ENCODE measurements at places on chromosomes 16 and 17. TPM values are rescaled to one million over a fixed set of nuclear protein-coding genes. Genes with fewer than 3 reads are reported as not detected.
A peak's percentile ranks its signal among the peaks of the same experiment; 100 is the strongest.

DNA sequence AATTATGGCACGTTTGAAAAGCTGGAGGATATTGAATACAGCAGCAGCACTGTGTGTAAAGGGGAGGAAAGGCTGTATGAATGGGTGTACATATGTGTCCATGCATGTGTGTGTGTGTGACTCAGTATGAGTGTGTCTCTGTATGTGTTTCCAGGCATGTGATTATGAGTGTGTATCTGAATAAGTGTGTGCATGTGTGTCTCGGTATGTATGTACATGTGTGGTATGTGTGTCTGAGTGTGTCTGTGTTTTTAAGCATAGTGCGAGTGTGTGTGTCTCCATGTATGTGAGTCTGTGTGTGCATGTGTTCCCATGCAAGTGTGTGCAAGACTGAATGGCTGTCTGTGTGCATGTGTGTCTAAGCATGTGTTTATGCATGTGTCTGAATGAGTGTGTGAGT is 259.1 kb upstream of the XYLT1 start:
- no peak overlapping the region for H3K4me3 ChIP-seq
- H3K4me1 ChIP-seq = no peaks in the 10 kb centered on the region
- H3K36me3 ChIP-seq = no peaks in the 10 kb centered on the region
- H3K27ac ChIP-seq = no peak overlapping the region
- DNase-seq = no peak
- no peaks in the 10 kb centered on the region for H3K27me3 ChIP-seq

GRCh38 chr16:75931043-75931442 is 204.8 kb upstream of the CPHXL start:
- no peak overlapping the region for H3K4me3 ChIP-seq
- no peaks in the 10 kb centered on the region for H3K27me3 ChIP-seq
- no peak overlapping the region for H3K27ac ChIP-seq
- no peaks in the 10 kb centered on the region for H3K36me3 ChIP-seq

- no peak overlapping the region for H3K4me3 ChIP-seq
- peaks cover 52% of the 10 kb centered on the region for H3K4me1 ChIP-seq
- no peaks in the 10 kb centered on the region for H3K27me3 ChIP-seq
- DNase-seq = no peak
- H3K27ac ChIP-seq = no peak overlapping the region
Measured at GRCh38 chr16:66254751-66255150, 111.7 kb upstream of the CDH5 start.

- no peaks in the 10 kb centered on the region for H3K27me3 ChIP-seq
- no peaks in the 10 kb centered on the region for H3K36me3 ChIP-seq
- no peak overlapping the region for H3K4me3 ChIP-seq
- no peaks in the 10 kb centered on the region for H3K4me1 ChIP-seq
- H3K27ac ChIP-seq = no peak overlapping the region
- no peak for DNase-seq
Measured at GRCh38 chr16:80620736-80621605, 80.2 kb downstream of the DYNLRB2 start.

DNA sequence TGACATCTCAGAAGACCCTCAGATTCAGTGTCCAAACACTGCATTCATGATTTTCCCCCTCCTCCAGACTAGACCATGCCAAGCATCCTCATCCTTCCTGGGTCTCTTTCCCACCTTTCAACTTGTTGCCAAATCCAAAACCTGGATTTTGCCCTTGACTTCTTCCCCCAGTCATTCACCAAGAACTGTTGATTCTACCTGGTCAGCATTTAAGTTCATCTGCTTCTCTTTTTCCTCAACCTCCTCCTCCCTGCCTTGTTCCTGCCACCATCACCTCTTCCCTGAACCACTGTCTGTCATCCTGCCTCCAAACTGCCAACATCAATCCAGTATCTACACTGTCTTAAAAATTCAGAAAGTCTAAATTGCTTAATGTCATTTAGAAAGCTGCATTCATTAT is 20.9 kb downstream of the CHST4 start:
- H3K4me1 ChIP-seq = no peaks in the 10 kb centered on the region
- no peaks in the 10 kb centered on the region for H3K36me3 ChIP-seq
- DNase-seq = no peak
- no peak overlapping the region for H3K4me3 ChIP-seq
- H3K27ac ChIP-seq = no peak overlapping the region

GRCh38 chr17:18362698-18363100 is 651 bp downstream of the SHMT1 start:
- peak overlapping the region; percentile 9 for H3K27ac ChIP-seq
- no peaks in the 10 kb centered on the region for H3K27me3 ChIP-seq
- peak overlapping the region; percentile 82 for H3K4me3 ChIP-seq
- peak; percentile 89 for DNase-seq
- H3K36me3 ChIP-seq = peaks cover 16% of the 10 kb centered on the region
- H3K4me1 ChIP-seq = peaks cover 4% of the 10 kb centered on the region

The LGALS9B gene
- not detected for total RNA-seq

GRCh38 chr17:47131761-47132160 is 57.3 kb downstream of the CDC27 start:
- no peak overlapping the region for H3K27ac ChIP-seq
- H3K36me3 ChIP-seq = peaks cover 75% of the 10 kb centered on the region
- no peaks in the 10 kb centered on the region for H3K27me3 ChIP-seq
- H3K4me3 ChIP-seq = no peak overlapping the region
- no peaks in the 10 kb centered on the region for H3K4me1 ChIP-seq

The SLC47A1 gene
- total RNA-seq = not detected

DNA sequence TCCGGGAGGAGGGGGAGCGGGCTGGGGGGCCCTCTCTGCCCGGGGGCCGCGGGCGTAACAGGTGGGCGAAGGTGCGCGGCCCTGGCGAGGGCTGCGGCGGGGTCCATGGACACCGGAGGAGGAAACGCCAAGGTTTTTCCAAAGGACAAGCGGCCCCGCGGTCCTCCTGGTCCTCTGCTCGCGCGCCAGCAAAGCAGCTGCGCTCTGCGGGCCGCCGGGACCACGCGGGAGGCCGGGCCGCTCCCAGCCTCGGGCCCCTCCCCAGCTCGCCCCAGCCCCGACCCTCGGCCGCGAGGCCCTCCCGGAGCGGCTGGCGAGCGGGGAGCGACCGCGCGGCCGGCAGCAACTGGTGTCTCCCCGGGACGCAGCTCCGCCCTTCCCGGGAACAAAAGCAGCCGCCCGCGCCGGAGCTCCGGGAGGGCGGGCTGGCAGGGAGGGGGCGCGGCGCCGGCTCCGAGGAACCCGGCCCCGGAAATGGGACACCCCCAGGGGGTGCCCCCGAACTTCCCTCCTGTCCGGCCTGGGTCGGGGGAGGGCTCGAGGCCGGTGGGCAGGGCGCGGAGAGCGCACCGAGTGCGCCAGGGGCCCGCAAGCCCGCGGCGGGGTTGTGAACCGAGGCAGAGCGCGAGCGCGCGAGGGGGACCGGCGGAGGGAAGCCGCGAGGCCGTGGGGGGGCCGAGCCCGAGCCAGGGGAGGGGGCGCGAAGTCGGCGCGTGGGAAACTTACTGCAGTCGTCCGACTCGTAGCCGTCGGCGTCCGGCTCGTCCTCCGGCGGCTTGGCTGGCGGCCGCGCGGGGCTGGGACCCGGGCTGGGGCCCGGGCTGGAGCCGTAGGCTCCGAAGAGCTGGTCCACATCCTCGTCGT is 837 bp downstream of the DOC2B start:
- H3K4me1 ChIP-seq = peaks cover 10% of the 10 kb centered on the region
- H3K27me3 ChIP-seq = no peaks in the 10 kb centered on the region
- no peak for DNase-seq
- H3K36me3 ChIP-seq = no peaks in the 10 kb centered on the region

The PLA2G10 gene
- not detected for total RNA-seq

The ARHGAP27 gene
- total RNA-seq = 1.2 TPM

DNA sequence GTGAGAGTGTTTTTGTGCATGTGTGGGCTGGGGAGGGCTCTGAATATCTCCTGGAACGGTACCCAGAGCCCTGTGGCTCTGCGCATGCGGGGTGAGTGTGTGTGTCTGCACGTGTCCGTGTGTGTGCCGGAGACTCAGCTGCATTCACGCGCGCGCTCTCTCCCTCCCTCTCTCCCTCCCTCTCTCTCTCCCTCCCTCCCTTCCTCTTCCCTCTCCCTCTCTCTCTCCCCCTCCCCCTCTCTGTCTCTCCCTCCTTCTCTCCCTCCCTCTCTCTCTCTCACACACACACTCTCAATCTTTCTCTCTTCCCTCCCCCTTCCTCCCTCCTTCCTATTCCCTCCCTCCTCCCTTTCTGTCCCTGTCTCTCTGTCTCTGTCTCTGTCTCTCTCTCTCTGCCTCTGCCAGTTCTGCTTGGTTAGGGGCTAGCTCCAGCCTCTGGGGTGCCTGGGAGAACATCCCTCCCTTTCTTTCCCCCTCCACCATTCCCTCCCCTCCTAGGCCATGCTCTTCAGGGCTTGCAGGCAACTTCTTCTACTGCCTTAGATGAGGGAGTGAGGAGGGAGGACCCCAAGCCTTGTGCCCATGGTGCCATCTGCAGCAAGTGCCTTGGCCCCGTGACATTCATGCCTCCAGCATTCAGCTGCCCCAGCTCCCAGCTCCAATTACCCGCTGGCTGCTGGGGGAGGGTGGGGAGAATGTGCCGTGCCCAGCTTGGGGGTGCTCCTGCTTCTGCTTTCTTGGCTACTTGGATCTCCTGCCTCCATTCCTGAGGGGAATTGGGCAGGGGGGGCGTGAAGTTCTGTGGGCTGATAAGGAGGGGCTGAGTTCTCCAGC is 6.4 kb downstream of the THRA start:
- peak; percentile 79 for DNase-seq
- 0 out of 2 replicates have a peak overlapping the region, but pooled peaks have one; percentile 5 for H3K27ac ChIP-seq
- no peaks in the 10 kb centered on the region for H3K27me3 ChIP-seq
- H3K4me3 ChIP-seq = peak overlapping the region; percentile 48
- no peaks in the 10 kb centered on the region for H3K36me3 ChIP-seq

The CES3 gene
- total RNA-seq = 0.08 TPM

- H3K4me1 ChIP-seq = peaks cover 24% of the 10 kb centered on the region
- DNase-seq = no peak
- no peak overlapping the region for H3K4me3 ChIP-seq
- H3K36me3 ChIP-seq = 0 out of 2 replicates have a peak, but pooled peaks cover 2% of the 10 kb centered on the region
- H3K27me3 ChIP-seq = no peaks in the 10 kb centered on the region
Measured at GRCh38 chr16:27572711-27573110, 22.8 kb downstream of the KATNIP start.

- H3K36me3 ChIP-seq = no peaks in the 10 kb centered on the region
- peak; percentile 75 for DNase-seq
Measured at GRCh38 chr17:40322358-40323315, 13.7 kb downstream of the RARA start.

DNA sequence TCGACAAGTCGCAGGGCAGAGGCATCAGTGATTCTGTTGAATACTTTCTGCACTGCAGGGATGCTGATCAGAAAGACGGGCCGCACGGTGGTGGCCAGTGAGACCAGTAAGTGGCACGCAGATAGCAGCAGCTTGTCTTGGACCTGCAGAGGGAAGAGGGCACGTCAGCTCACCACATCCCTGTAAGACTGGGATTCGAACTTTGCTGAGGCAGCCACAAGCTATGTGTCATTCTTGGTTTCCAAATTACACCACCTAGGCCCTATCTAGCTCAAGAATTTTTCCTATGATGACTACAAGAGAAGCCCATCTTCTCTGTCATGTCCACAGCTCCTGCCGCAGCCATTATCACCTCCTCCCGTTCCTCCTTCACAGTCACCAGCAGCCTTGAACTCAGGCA is 49.4 kb upstream of the GSG1L start:
- H3K4me1 ChIP-seq = peaks cover 4% of the 10 kb centered on the region
- H3K36me3 ChIP-seq = peaks cover 56% of the 10 kb centered on the region
- no peak overlapping the region for H3K27ac ChIP-seq
- no peak for DNase-seq

DNA sequence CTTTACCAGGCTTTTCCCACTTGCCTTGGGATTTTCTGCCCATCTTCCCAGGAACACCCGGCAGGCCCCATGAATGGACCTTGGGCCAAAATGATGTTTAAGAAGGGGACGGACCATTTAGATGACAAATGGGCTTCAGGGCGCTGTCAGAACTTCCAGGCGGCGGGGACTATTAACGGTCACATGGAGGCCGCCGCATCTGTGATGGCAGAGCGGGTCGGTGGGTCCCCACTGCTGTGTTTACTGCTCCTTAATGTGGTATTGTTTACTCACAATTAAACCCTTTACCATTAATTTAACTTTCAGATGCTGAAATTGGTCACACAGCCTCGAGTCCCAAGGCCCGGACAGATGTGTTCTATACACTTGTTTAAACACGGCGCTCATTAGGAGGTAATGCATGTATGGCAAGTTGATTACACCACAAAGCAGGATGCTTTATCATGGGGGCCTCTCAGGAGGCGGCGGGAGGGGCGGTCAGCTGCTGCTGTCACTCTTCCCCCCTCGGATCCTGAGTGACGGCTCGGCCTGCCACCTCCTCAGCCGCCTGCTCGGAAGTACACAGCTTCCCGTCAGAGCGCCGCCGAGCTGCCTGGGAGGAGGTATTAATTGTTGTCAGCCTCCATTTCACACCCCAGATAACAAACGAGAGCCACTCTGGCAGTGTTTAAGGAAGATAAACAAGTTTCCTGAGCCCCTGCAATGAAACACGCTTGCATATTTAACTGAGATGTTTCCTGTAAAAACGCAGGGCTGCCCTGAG is 83.9 kb upstream of the IRX3 start:
- peak overlapping the region; percentile 90 for H3K27ac ChIP-seq

DNA sequence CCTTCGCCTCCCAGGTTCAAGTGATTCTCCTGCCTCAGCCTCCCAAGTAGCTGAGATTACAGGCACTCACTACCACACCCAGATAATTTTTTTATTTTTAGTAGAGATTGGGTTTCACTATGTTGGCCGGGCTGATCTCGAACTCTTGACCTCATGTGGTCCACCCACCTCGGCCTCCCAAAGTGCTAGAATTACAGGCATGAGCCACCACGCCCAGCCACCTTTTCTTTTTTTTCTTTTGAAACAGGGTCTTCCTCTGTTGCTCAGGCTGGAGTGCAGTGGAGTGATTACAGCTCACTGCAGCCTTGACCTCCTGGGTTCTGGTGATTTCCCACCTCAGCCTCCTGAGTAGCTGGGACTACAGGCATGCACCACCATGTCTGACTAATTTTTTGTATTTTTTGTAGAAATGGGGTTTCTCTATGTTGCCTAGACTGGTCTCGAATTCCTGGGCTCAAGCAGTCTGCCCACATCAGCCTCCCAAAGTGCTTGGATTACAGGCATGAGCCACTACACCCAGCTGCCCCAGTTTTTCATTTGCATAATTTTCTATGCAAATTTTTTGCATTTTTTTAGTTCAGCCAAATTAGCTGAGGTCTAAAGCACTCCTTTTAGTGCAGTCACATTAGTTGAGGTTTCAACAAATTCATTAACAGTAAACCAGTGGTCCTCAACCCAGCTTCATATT is 11.3 kb downstream of the WWP2 start:
- H3K27ac ChIP-seq = peak overlapping the region; percentile 36
- no peak for DNase-seq
- no peaks in the 10 kb centered on the region for H3K36me3 ChIP-seq
- peaks cover 10% of the 10 kb centered on the region for H3K4me1 ChIP-seq
- H3K27me3 ChIP-seq = no peaks in the 10 kb centered on the region

The NXN gene
- 32.8 TPM for total RNA-seq

- no peak for DNase-seq
- H3K27me3 ChIP-seq = no peaks in the 10 kb centered on the region
- H3K27ac ChIP-seq = no peak overlapping the region
- H3K4me3 ChIP-seq = no peak overlapping the region
Measured at GRCh38 chr16:26816266-26816665, 250.5 kb upstream of the C16orf82 start.
